ENCODE measurements at places on chromosomes 1 and 21.

GRCh38 chr1:200081151-200081968, 53.9 kb downstream of the NR5A2 start:
- no peak for DNase-seq

DNA sequence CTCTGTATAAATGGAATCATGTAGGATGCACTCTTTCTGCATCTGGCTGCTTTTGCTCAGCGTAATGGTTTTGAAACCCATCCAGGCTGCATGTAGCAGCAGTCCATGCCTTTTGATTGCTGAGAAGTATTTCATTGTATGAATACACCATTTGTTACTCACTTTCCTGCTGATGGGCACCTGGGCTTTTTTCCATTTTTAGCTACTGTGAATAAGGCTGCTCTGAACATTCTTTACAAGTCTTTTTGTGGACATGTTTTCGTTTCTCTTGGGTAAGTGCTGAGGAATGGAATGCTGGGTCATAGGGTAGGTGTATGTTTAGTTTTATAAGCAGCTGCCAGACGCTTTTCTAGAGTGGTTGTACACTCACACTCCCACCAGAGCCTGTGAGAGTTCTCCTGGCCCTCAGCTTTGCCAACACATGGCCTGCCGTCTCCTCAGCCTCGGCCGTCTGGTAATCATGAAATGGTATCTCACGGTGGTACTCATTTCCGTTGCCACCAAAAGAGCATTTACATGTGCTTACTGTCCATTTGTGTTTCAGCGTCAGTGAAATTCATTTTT, 22.7 kb downstream of the SLX9 start:
- peak; percentile 81 for DNase-seq

DNA sequence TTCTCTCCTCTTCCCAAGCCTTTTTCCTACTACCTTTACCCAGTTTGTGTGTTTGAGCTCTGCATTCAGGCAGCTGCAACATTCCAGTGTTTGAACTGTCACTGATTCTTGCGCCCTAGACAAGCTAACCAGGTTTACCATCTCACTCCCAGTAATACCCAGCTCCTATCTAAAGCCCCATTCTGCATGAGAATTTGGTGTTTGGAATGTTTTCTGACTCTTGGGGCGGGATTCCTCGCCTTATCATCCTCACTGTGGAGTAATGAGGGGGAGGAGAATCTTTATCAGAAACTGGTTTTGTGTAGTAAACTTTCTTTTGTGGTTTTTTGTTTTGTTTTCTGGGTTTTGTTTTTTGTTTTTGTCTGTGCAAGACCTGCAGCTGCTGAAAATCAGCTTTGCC, 36.5 kb downstream of the NCF2 start:
- no peak for DNase-seq

GRCh38 chr1:184635347-184635979, 119.2 kb downstream of the EDEM3 start:
- DNase-seq, result no peak

DNA sequence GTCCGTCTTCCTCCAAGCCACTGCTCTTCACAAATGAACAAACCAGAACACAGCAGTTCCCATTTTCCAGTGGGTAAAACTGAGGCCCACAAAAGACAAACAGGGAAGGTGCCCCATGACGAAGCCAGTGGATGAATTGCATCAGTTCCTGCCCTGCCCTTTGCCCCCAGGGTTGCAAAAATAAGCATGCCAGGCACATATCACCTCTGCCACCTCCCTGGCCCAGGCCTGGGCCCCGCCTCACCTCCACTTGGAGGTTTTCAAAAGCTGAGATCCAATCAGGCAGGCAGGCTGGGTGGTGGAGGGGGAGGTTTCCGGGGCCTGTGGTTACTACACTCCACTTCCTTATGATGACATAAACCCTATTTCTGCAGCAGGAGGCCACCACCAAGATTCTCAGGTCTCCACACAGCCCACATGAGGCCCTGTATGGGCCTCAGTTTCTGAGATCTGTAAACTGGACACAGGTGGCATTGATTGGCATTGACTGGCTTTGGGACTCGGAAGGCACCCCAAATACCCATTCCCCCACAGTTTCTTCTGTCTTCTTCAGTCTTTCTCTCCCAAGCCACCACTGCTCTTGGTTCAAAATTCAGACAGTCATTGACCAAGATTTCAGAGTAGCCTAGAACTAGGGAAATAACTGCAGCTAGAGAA, 4.1 kb downstream of the KIF21B start:
- DNase-seq, result no peak

GRCh38 chr1:37360011-37360410, 114.4 kb upstream of the ZC3H12A start:
- no peak for DNase-seq

GRCh38 chr21:9767592-9768375, 753.6 kb upstream of the TPTE start:
- no peak for DNase-seq

DNA sequence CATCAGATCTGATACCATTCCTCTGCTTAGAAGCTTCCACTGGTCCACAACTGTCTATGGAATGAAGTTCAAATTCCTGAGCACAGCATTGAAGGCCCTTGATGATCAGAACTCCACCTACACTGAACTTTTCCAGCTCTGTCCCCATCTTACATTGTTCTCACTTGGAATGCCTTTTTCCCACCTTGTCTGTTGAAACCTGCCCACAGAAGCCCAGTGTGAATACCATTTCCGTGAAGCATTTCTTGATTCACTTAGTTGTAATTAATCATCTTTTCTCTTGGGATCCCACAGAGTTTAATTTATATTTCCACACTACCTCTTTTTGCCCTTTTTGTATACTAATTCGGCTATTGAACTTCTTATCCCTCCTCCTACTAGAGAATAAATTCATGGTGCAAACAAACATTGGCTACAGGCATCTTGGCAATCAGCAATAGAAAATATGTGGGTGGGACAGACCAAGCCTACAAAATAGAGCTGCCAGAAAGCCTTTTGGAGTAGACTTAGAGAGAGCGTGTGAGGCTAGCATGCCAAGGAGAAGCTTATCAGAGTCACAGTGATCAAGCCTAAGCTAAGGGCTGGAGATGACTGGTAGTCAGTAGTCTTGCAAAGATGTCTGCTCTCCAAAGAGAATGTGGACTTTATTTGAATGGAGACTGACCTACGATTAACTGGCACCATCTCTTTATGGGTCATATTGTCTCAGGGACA, 26.1 kb downstream of the NHLH2 start:
- no peak for DNase-seq

GRCh38 chr1:13799502-13800283, 99.7 kb downstream of the PRDM2 start:
- no peak for DNase-seq

GRCh38 chr1:50426702-50427085, 3.5 kb upstream of the DMRTA2 start:
- no peak for DNase-seq

DNA sequence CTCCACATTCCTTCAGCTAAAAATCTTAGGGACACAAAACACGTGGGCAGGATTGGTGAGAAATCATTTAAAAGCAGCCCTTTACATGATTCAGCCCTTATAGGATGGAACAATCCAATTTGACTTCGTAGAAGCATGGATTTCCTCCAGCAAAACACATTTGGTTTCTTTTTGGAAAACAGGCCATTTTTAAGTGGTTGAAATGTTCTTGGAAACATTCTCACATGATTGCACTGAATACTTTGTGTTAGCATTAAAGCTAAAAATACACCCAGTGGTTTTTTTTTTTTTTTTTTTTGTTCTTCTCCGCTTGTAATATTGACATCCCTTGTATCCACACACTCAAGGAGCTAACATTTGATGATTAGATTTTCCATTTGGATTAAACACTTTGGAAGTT, 42.1 kb upstream of the ABCG1 start:
- no peak for DNase-seq

- no peak for DNase-seq
Measured at GRCh38 chr1:8367571-8368194, 49.8 kb downstream of the SLC45A1 start.

DNA sequence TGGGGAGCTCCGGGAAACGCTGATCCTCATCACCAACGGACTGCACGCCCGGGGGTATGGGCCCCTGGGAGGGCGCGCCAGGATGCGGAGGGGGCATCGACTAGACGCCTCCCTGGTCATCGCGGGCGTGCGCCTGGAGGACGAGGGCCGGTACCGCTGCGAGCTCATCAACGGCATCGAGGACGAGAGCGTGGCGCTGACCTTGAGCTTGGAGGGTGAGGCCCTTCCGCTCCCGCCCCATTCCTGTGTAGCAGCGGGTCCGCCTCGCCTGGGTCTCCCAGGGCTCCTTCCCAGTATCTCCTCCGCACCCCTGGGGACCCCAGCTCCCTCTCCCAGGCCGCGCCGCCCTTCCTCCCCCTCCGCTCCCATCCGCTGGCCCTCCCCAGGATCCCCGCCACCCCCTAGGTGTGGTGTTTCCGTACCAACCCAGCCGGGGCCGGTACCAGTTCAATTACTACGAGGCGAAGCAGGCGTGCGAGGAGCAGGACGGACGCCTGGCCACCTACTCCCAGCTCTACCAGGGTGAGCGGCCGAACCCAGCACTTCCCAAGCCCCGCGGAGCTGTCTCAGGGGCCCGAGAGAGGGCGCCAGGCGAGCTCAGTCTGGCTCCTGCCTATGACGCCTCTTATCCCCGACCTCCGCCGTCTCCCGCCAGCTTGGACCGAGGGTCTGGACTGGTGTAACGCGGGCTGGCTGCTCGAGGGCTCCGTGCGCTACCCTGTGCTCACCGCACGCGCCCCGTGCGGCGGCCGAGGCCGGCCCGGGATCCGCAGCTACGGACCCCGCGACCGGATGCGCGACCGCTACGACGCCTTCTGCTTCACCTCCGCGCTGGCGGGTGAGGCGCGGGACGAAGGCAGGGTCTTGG, 5.0 kb downstream of the HAPLN2 start:
- DNase-seq, result no peak

DNA sequence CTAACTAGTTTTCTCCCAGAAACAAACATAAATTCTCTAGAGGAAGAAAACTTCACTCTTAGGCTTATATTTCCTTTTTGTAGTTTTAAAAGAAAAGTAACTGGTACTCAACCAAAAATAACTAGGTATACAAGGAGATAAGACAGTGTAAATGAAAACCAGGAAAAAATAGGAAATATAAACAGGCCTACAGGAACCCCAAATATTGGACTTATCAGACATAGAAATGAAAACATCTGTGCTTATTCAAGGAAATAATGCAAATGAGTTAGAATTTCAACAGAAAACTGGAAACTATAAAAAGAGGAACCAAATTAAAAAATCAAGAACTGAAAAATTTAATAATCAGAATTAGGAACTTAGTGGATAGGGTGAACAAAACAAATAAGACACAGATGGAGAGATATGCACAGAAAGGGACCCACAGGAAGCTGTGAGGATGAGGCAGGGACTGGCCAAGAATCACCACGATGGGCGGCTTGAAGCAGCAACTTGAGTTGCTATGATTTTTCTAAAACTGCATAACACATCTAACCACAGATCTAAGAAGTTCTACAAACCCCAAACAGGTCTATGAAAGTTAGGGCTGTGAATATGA, 67.5 kb upstream of the ACTRT2 start:
- DNase-seq, result no peak

- DNase-seq, result no peak
Measured at GRCh38 chr1:221810406-221810805, 68.5 kb upstream of the DUSP10 start.

DNA sequence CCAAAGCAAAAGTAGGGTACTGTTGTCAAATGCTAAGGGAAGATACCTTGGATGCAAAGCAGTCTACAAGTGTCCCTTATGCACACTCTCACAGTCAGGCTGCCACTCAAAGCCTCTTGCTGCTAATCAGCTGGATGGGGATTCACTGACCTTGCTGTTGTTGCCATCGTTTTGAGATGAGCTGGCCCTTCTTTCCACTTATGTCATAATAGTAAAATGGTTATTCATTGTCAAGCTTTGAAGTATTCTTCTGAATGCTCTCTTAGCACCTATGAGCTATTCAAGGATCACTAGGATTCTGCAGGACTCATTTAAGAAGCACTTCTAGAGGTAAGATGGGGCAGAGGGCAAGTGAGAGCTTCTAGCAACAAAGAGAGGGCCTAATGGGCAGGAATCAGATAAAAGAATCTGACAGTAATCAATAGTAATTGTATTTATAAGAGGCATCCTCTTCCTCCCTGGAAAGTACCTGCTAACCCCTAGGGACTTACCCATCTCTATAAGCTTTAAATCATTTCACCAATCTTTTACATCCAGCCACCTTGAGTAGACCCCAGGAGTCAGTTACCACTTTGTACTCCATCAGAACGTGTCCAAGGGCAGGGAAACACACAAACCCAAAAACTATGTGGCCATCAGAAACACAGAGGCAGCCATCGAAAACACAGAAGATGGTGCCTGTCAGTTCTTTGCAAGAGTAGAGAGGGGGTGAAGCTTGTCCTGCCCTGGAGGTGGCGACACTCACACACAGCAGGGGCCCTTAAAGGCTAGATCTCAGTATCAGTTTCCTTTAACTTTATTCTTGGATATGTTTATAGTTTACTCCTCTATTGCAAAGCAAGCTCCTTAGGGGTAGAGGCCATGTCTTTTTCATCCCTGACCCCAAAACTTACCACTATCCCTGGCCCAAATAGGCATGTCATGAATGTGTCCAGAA, 103.7 kb upstream of the NFIA start:
- DNase-seq, result no peak

DNA sequence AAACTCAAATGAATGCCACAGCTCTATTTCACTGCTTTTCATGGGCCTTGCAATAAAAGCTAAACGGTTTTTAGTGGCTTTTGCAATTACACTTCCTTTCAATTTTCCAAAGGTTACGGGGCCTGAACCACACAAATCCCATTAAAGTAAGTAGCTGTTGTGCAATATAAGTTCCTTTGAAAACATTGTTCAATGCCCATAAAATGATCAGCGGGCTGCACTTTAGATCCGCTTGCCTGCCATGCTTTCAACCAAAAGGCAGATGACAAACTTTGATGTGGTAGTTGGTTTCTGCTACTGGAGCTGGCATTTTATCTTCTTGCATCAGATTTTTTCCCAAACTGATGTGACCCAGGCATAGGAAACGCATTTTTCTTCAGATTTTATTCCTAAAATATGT, 50.2 kb downstream of the PRRX1 start:
- no peak for DNase-seq

- DNase-seq, result no peak
Measured at GRCh38 chr1:65147424-65148177, 402 bp upstream of the AK4 start.

DNA sequence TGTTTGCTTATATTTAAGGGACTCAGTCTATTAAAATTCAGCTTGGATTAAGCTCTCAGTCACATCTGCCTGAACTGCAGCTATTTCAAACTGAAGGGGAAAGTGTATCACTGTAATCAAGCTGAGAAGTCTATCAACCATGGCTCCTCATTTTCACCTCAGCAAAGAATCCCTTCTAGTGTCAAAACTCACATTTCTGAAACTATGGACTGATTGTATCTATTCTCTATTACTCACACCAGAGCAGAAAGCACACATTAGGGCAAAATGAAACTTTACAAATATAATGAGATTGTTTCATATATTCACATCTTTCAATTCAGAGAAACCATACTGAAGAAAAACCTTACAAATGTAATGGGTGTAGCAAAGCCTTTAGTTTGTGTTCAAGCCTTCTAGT, 14.6 kb upstream of the C1orf146 start:
- no peak for DNase-seq
